Cerebellar nuclear complex (tissue), 1 donor: ENCODE measurements at places on chromosomes 16 and 17.

DNA sequence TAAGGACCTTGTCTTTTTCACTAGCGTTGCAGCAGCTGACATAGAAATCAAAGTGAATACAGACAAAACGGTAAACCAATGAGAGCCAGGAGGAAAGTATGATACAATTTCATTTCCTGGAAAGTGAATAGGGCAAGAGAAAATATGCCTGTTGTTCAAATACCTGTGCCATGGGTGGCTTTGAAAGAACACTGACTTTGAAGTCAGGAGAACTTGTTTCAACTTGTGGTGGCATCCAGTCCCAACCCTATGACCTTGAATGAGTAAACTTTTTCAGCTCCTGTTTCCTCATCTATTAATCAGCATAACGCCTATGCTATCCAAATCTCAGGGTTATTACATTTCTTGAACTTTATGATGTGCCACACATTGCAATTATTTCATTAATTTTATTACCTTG, 173.7 kb upstream of the HS3ST3A1 start:
- DNase-seq = no peak

GRCh38 chr16:22815863-22816262, 1.9 kb downstream of the HS3ST2 start:
- no peak for DNase-seq

DNA sequence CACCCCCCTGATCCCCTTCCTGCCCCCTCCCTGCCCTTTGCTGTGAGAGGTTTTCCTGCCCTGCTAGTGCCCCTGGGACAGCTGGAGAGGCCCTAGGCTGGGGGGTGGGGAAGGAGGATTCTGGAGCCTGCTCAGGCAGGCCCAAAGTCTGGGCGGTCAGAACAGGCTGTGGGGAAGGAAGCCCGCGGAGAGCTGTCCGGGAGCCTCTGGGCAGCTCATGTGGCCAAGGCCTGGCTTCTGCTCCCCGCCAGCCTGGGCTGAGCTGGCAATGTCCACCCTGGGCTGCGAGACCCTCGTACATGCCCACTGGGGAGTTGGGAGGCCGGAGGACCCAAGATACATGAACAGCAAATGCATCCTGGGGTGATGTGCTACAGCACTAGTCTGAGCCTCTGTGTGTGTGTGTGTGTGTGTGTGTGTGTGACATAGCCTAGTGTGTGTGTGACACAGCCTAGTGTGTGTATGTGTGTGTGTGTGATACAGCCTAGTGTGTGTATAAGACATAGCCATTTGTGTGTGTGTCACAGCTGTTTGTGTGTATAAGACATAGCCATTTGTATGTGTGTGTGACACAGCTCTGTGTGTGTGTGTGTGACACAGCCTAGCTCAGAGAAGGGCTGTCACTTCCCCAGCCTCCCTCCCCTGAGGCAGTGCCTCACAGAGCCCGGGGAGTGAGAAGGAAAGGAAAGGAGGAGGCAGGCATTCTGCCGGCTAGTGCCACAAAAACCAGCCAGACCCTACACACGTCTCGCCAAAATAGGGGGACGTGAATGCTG, 201.4 kb upstream of the CIBAR2 start:
- no peak for DNase-seq

DNA sequence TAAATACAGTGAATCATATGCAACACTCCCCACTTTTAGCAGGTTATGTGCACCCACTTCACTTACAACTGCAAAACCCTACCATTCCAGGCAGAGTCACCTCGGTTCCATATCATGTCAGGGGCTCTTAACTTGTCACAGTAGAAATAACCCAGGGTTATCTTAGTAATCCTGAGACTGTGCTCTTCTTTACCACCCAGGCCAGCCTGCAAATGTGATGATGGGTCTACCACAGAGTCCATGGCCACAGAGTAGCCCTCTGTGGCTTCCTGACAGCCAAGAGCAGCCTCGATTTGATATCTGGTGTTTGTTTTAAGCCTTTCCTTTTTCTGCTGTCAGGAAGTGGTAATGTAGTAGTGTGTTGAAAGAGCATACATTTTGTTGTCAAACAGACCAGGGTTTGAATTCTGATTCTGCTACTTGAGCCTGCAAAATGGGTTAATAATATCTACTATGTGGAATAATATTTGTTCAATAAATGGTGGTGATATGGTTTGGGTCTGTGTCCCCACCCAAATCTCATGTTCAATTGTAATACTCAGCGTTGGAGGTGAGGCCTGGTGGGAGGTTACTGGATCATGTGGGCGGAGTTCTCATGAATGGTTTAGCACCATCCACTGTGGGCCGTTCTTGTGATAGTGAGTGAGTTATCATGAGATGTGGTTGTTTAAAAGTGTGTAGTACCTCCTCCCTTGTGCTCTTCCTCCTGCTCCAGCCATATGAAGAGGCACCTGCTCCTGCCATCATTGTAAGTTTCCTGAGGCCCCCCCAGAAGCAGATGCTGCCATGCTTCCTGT, 416.5 kb downstream of the UTP18 start:
- DNase-seq = no peak

- DNase-seq = no peak
Measured at GRCh38 chr16:70472786-70473433, 18.5 kb downstream of the FCSK start.

GRCh38 chr17:51857052-51857597, 301.4 kb downstream of the CA10 start:
- DNase-seq = peak; percentile 54

- DNase-seq = no peak
Measured at GRCh38 chr16:82874271-82874670, 247.5 kb downstream of the CDH13 start.

GRCh38 chr17:78040440-78041385, 82.2 kb downstream of the TNRC6C start:
- no peak for DNase-seq
